ENCODE measurements at places on chromosomes 12 and 14.

DNA sequence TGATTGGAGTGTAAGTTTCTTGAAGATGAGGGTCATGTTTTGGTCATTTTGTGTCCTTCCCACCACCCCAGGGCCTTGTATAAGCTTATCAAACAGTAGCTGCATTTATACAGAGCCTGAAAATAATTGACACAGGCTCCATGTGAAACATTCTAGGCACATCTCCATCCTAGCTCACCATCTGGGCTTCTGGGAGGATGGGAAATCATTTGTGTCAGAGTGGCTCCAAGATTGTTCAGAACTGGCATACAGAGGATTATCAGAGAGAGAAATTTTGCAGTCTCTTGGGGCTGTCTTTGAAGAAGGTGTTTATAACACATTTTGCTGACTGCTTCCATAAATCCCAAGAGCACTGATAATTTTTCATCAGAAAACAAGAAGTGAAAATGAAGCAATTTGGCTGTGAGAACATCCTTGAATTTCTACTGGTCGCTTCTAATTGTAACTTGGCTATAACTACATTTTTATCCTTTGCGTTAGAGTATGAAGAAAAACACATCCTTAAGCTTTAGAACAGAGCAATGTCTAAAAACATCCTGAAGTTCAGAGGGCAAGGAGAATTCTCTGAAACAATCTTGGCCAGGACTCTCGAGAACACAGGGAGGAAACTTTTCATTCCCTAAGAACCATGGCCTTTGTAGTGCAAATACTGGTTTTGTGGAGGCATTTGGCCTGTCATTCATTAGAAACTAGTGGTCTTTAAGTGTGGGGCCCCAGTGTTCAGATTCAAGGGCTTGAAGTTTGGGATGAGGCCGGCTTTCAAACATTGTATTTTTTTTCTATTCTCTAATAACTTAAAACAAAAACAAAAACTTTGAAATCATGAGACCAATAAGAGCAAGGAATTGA is 151.1 kb downstream of the DACT1 start:
- no peak for DNase-seq

DNA sequence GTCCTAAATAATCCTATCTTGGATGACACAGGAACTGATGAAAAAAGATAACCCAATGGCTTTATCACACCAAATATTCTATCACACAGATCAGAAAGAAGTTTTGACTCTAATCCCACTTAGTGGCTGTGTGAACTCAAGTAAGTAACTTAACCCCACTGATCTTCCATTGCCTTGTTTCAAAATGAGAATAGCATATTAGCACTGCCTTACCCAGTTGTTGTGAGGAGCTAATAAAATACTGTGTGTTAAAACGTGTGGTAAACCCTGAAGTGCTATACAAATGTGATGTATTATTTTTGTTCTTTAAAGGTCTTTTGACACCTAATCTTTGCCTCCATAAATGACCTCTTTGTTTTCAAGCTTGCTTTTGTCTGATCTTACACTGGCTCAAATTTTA is 60.9 kb upstream of the ARID2 start:
- DNase-seq = no peak

DNA sequence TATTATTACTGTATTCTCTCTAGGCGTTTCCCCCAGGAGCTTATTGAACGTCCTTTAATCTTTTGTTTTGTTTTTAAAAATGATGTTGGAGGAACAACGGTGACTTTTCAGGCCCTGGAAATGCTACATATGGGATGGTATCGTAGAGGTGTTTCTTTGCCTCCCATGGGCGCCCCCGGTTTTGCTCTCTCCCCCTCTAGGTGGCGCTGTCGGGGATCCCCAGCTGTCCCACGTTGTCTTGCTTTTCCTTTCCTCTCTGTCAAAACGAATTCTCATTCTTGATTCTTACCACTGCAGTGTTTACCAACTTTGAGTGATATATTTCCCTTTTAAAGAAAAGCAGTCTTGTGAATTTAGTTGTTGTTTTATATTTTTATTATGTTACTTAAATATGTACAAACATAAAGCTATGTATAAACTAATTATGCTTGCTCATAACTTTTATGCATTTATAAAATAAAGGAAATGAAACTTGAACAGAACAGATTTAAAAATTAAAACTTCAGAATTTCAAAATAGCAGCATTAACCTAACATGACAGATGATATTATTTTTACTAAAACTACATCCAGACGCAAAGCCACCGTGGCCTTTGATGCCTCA is 171.9 kb downstream of the RGS6 start:
- DNase-seq = peak; percentile 20

DNA sequence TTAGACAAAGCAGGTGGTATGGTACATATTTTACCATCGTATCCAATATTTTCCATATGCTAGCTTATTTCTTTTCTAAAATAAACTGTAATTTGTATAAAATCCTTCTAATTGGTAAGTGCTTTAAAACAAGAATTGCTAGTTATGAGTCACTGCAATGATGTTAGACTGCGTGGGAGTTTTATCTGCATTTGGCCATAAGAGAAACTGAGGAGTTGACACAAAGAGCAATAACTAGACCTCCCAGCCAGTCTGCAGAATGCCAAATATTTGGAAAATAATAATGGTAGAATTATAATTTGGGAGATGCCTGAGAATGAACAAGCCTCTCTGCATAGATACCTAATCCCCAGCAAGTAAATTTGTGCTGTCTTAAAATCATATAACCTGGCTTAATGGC is 61.7 kb upstream of the PTPRR start:
- DNase-seq = no peak

GRCh38 chr12:62259631-62259992 is 592 bp upstream of the USP15 start:
- no peak for DNase-seq

DNA sequence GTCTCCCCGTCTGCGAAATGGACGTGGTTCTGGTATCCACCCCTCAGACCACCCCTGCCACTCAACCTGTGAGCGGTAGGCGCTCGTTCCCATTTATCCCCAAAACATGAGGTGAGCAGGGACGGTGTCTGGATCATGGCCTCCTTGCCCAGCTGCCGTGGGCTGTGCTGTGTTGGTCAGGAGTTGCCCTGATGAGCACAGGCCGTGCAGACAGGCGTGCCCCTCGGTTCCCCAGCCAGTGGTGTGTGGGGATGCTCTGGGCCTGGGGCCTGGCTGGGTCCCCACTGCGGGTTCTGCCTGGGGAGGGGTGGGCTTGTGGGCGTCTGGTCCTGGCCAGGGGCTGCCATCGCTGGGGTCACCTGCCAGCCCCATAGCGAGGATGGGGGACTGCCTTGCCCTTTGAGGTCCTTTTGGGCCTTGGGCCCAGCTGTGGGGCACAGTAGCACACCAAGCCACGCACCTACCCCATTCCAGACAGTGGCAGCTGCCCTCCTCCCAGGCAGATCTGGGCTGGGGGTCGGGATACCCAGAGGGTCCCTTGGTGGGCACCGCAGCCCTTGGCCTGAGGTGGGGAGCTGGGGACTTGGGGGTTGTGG is 11.3 kb upstream of the PUS1 start:
- DNase-seq = no peak

- DNase-seq = no peak
Observed at GRCh38 chr12:84117190-84117589, 795.4 kb downstream of the SLC6A15 start.

- DNase-seq = no peak
Observed at GRCh38 chr14:54502602-54503001, 7.1 kb upstream of the CGRRF1 start.

DNA sequence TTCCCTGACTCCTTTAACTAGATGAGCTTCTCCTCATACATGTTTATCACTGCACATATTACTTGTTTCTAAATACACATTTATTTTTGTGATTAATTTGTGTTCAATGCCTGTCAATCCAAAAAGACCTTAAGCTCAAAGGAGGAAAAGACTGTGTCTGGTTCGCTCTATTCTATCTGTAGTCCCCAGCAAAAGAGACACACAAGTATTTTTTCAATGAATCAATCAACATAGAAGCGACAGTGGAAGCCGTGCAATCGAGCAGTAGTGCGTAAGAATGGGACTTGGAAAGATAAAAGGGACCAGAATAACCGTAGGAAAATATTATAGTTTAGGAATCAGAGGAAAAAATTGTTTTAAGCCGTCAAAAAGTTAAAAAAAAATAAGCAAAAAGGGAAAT is 951 bp downstream of the WDHD1 start:
- no peak for DNase-seq

GRCh38 chr14:100784523-100785337 is 41.2 kb upstream of the MEG3 start:
- no peak for DNase-seq

- DNase-seq = no peak
Observed at GRCh38 chr12:124774054-124774461, 89.6 kb downstream of the SCARB1 start.

DNA sequence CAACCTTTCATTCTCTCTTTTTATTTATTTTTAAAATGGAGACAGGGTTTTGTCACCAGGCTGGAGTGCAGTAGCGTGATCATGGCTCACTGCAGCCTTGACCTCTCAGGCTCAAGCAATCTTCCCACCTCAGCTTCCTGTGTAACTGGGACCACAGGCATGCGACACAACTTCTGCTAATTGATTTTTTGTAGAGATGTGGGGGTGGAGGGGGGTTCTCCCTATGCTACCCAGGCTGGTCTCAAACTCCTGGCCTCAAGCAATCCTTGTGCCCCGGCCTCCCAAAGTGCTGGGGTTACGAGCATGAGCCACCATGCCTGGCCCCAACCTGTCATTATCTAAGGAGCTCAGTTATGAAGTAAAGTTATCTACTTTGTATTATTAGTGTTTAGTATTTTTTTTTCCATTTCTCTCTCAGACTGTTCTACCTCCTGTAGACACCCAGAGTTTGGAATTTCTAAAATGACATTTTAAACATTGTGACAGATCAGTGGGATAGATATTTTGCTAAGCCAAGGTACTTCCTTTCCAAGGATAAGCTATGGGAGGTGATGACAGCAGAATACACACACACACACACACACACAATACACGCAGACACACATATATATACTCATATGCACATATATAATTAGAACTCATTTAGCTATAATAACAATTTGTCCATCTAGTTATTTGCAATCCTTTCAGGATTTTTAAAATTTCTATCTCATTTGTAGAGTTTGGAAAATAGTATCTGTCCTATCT is 2.1 kb upstream of the USP44 start:
- DNase-seq = no peak

DNA sequence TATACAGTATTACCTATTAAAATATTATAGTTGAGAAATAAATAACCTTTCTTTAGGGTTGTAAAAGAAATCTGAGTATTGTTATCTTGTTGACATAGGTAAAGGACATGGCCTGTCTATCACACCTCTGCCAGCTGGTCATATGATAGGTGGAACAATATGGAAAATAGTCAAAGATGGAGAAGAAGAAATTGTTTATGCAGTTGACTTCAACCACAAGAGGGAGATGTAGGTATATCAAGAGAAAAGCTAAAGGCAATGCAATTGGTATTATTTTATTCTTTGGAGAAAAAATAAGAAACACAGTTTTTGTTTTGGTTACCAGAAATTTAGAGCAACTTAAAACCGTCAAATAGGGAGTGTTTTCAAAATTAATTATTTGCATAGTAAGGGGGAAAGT is 13.5 kb downstream of the CPSF2 start:
- DNase-seq = no peak

DNA sequence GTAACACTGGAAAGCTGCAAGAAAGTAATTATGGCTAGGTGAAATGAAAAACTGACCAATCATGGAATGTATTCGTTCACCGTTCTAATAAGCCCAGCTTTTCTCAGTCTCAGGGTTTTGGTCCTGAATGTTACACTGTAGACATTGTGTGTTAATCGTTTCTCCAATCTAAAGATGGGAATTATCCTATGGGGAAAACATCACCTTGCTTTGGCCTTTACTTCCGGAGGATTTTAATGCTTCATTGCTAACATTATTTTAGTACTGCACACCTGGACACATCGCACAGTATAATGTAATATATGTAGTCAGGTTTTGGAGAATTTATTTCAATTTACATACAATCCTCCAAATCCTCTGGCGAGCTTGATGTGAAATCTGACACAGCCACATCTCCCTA is 1.2 kb upstream of the TRHDE start:
- DNase-seq = no peak

GRCh38 chr12:3453990-3454680 is 36.9 kb upstream of the PRMT8 start:
- no peak for DNase-seq

DNA sequence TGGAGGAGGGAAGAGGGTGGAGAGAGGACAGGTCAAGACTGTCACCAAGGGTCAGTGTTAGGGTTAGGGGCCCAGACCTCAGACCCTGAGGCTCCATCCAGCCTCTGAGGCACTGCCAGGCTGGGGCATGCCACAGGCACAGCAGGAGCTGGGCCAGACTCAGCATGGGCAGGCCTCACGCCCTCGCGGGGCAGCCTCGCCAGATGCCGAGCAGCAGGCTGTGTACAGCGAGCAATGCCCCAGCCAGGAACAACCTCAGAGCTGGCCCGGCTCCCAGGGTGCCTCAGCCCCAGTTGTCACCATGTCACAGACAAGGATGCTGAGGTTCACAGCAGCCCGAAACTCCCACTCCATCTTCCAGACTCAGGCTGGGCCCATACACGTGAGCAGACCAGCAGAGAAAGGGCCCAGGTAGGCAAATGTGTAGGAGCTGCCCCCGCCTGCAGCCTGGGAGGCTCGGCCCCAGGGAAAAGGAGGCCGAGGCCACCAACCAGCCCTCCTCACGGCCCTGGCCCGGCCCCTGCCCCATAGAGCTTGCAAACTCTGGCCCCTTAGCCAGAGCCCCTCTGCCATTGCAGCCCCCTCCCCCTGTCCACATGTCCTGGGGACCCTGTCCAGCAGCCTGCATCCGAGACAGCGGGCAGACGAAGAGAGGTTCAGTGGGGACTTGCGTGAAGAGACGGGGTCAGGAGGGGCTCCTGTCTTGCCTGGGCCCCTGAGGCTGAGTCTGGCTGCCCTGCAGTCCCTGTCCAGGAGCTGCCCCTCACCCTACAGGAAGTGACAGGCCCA is 7.5 kb downstream of the C14orf180 start:
- no peak for DNase-seq

GRCh38 chr12:46553266-46553665 is 180.7 kb upstream of the SLC38A2 start:
- DNase-seq = no peak

GRCh38 chr12:98465950-98466602 is 49.3 kb upstream of the TMPO start:
- DNase-seq = no peak

DNA sequence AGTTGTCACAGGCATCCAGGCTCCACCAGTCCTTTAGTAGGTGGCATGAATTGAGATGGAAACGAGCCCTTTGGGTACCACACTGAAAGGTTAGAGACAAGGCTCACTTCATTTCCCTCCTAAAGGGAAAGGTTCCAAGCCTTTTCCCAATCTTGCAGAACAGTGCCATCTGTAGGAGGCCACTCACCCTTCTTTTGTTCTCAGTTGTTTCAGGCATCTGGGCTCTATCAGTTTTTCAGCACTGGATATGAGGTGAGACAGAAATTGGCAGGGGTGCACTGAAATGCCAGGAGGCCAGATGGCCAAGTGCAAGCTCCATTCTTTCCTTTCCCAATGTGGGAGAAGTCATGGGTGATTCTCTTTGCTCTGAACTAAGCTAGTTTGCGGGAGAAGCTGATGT is 15.2 kb downstream of the FBXO33 start:
- DNase-seq = no peak

DNA sequence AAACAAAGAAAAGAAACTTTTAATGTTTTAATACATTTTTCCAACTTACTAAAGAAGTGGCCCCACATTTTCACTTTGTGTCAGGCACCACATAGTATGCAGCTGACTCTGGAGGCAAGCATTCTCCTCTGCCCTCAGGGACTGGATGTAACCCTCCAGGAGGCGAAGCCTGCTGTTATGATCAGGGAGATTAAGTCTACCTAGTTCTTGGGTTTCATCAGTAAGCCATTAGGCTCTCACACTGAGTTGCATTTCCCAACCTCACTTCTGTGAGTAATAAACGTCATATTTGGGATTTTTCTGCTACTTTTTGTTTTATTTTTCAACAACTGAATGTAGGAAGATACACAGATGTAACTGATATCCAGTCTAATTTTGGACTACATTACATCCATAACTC is 101.2 kb upstream of the LRFN5 start:
- DNase-seq = no peak

Data from T-helper 9 cell (primary cell).